ENCODE measurements at places on chromosomes 7 and 10.
A peak's percentile ranks its signal among the peaks of the same experiment; 100 is the strongest.

DNA sequence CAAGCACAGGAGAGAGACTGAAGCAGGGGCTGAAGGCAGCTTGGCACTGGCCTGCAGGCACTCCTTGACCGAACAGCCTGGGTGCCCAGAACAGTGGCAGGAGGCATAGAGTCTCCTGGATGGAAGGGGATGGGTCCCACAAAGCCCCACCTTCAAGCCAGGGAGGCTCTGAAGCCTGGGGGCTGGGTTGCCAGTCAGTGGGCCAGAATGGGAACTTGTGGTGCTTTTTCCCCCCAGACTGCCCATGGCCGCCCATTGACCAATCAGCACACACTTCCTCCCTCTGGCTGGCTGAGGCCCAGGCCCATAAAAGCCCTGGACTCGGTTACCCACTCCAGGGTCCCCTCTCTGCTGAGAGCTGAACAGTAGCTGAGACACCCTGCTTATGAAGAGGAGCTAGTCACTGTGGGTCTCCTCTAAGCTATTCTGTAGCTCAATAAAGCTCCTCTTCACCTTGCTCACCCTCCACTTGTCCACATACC lies 109.6 kb downstream of the ELAPOR2 start:
- DNase-seq = no peak

GRCh38 chr10:87816898-87817608 lies 973 bp downstream of the ATAD1 start:
- no peak for DNase-seq

DNA sequence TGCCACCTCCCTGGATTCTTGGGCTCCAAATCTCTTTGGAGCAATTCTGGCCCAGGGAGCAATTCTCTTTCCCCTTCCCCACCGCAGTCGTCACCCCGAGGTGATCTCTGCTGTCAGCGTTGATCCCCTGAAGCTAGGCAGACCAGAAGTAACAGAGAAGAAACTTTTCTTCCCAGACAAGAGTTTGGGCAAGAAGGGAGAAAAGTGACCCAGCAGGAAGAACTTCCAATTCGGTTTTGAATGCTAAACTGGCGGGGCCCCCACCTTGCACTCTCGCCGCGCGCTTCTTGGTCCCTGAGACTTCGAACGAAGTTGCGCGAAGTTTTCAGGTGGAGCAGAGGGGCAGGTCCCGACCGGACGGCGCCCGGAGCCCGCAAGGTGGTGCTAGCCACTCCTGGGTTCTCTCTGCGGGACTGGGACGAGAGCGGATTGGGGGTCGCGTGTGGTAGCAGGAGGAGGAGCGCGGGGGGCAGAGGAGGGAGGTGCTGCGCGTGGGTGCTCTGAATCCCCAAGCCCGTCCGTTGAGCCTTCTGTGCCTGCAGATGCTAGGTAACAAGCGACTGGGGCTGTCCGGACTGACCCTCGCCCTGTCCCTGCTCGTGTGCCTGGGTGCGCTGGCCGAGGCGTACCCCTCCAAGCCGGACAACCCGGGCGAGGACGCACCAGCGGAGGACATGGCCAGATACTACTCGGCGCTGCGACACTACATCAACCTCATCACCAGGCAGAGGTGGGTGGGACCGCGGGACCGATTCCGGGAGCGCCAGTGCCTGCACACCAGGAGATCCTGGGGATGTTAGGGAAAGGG lies 913 bp downstream of the NPY start:
- DNase-seq = no peak

GRCh38 chr7:3861941-3862340 lies 560.9 kb downstream of the SDK1 start:
- DNase-seq = no peak

GRCh38 chr7:121916211-121916610 lies 43.2 kb downstream of the PTPRZ1 start:
- DNase-seq = no peak

GRCh38 chr7:38934051-38934450 lies 25.1 kb upstream of the VPS41 start:
- no peak for DNase-seq

- DNase-seq = no peak
Observed at GRCh38 chr7:41027428-41028115, 675.3 kb downstream of the INHBA start.

GRCh38 chr7:38335492-38336147 lies 62.2 kb upstream of the TARP start:
- peak; percentile 76 for DNase-seq

GRCh38 chr10:45239642-45240041 lies 75.8 kb downstream of the OR13A1 start:
- no peak for DNase-seq

GRCh38 chr10:71911296-71911953 lies 52.8 kb upstream of the CHST3 start:
- DNase-seq = no peak

- no peak for DNase-seq
Observed at GRCh38 chr10:88262591-88263234, 320.4 kb downstream of the RNLS start.

GRCh38 chr7:149126662-149127266 lies 640 bp upstream of the ZNF425 start:
- DNase-seq = no peak

DNA sequence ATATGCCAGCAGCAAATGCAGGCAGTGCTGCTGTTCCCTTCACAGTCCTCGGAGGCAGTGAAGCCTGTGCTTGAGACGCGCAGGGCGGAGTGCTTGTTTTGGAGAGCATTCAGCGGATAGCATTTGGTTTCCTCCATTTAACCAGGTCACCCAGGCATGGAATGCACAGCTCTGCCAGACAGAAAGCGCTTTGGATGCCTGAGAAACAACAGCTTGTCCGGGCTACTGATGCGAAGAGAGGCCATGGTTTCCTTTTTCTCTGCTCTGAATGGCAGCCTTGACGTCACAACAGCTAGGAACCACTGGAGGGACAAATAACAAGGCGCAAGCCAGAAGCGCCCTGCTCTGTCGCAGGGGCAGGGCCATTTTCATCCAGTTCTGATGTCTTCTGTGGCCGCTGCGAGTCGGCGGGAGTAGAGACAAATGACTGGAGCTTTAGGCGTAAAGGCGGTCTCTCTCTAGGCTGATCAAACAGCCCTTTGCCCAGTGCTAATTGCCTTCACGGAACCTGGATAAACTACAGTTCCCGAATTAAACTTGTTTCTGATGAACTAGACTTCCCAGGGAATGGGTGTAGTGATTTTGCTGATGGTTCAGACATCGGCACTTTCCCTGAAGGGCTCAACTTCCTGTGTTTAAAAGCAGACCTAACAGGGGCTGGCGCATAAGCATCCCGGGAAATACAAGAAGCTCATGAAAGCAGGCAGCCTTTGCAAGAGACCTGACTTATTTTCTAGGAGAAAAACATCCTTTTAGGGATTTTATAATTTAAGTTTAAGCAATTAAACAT lies 187.6 kb upstream of the KLF14 start:
- peak; percentile 94 for DNase-seq

DNA sequence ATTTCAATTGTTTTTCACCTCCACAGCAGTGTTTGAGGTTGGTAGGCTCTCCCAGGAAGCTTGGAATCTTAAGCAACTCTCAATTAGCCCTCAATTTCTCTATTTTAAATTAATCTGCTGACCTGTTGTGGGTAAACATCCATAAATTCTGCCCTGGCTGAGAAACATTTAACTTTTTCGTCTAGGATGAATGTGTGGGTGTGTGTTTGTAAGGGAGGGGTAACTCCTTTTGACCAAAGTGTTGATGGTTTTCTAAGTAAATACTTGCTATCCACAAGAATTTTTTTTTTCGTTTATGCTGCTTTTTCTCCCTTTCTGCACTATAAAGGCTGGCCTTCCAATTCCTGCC lies 973 bp downstream of the PPP3CB start:
- DNase-seq = peak; percentile 11

- no peak for DNase-seq
Observed at GRCh38 chr7:50339990-50340500, 35.5 kb downstream of the IKZF1 start.
